NCI-H1930 (cell line): ENCODE measurements at places on chromosomes 3 and 15.

GRCh38 chr15:68188647-68189046 lies 16.5 kb downstream of the CALML4 start:
- no peak for DNase-seq

- no peak for DNase-seq
These were observed 24.5 kb upstream of the BFSP2 start for GRCh38 chr3:133375403-133375745.

DNA sequence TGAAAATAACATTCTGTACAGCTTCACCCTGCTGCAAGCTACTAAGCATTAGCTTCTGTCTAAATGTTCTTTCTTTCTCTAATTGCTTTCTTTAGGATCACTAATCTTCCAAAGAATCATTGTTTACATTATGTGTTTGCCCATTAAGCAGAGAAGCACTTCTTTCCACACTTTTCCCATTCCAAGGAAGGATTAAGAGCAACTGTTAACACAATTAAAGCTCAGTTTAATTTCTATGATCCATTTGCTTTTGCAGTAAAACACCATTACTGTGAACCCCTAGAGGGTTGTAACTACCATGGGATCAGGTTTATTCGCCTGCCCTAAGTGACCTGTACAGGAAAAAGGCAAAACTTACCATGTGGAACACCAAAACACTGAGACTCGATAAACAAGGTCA lies 125.8 kb upstream of the ZNF385D start:
- DNase-seq, result no peak

GRCh38 chr3:172174513-172175253 lies 135.3 kb downstream of the FNDC3B start:
- DNase-seq, result no peak

DNA sequence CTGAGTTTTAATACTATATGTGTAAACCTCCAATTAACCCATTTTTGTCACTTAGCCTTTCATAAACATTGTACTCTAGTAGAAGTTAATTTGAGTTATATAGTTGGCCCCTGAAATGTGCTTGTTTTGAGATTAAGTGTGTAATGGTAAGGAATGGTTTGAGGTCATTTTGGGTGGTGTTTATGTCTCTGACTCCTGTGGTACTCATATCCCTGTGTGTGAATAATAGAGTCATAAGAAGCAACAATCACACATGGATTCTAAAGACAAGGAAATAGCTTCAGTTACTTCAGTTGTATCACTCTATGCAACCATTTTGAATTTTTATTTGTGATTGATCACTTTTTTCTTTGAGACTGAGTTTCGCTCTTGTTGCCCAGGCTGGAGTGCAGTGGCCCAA lies 408.5 kb downstream of the MFSD1 start:
- DNase-seq, result no peak

GRCh38 chr3:129553171-129553570 lies 10.2 kb downstream of the H1-8 start:
- DNase-seq, result no peak

GRCh38 chr15:98428253-98428989 lies 219.9 kb upstream of the IGF1R start:
- peak; percentile 10 for DNase-seq

- DNase-seq, result no peak
These were observed 233.3 kb downstream of the OPA1 start for GRCh38 chr3:193826159-193826795.

DNA sequence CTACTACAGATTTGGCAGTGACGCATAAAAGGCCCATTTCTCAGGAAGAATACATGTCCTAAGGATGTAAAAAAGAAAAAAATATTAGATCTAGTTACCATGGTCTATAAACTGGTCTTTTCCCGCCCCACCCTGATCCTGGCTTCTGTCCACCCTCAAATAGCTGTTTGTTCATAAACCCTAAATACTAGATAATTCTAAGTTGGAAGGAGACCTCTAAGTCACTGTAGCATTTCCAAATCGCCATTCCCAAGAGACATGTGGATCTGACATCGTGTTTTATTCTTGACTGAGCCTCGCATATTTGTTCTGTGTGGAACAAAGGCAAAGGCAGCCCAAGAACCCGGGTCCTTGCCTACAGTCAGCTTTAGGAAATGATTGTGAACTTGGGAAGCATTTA lies 49.0 kb downstream of the LMCD1 start:
- no peak for DNase-seq

DNA sequence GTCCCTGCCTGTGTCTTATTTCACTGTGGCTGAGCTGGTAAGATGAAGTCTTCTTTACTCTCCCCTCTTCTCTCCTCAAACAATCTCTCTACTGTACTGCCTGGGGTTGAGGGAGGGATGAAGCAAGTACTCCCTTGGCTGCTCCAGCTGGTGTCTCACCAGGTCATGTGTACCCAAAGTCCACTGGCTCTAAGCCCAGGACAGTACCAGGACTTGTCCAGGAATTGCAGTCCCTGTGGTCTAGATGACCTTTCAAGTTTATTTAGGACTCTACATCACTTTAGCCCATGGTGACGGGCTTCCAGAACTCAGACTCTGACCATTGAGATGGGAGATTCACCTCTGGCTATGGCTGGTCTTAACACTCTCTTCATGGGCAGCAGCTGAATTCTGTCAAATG lies 17.5 kb upstream of the SLC27A2 start:
- no peak for DNase-seq

- DNase-seq, result no peak
These were observed 50.5 kb downstream of the MYO1E start for GRCh38 chr15:59322056-59322759.

DNA sequence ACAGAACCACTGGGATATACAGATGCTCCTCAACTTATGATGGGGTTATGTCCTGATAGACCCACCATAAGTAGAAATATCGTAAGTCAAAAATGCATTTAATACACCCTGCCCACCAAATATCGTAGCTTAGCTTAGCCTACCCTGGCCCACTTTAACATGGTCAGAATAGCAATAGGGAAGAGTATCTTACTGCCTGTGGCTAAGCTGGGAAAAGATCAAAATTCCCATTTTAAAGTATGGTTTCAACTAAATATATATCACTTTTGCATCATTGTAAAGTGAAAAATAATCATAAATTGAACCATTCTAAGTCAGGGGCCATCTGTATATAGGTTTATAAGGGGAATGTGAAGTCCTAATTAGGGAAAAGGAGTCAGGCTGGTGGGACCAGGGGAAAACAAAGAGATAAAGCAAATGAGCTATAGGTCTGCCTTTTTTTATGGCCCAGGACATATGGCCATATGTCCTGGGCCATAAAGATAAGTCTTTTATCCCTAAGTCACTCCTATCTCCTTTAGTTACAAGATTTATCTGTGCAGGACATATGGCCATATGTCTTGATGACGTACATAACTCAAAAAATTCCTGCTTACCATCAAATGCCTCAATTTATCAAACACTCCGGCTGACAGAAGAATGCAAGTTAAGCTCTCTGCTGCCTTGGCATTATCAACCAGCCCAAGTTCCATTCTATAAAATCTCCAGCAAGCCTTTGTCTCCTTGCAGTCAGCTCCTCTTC lies 11.2 kb downstream of the RTP3 start:
- no peak for DNase-seq
